ENCODE measurements at places on chromosomes 4 and X. TPM values are rescaled to one million over a fixed set of nuclear protein-coding genes. Genes with fewer than 3 reads are reported as not detected.

DNA sequence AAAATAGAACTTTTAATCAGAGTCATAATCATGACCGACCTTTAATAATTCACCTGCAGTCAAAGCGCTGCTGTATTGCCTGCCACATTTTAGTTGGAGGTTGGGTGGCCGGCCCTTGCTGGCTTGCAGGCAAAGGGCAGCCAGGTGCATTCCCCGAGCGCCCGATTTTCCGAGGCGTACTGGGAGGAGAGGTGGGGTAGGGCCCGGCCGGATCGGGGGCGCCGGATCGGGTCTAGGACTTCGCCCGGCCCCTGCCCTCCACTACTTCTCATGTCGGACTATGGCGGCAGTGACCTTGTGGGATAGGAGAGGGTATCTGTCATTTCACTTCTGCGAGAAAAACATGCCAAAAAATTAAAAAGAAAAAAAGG lies 2.5 kb upstream of the RS1 start:
- peak; percentile 33 for DNase-seq

DNA sequence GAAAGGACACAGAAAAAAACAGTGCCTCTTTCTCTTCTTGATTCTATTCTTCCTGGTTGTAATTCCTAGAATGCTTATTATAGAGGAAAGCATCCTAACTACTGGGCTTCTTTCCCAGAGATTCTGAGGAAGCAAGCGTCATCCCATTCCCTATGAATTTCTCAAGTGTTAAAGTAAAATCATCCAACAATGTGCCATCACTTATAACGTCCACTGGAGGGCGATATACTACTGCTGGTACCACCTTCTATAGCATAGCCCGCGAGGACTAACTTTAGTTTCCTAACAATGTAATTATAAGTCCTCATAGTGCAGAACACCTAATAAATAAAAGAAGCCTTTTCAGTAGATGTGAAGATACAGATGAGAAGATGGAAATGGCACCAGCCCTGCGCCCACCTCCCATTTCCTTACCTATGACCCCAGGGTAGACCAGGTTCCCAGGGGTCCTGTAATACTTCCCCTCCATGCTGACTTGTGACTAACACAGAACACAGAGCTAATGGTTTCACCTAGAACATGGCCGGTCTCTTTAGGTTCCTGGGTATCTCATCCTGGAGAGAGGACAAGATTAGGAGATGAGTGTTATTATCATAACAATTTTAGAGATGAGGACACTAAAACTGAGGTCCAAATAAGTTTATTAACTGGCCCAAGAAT lies 4.2 kb downstream of the CENPVL3 start:
- no peak for DNase-seq

DNA sequence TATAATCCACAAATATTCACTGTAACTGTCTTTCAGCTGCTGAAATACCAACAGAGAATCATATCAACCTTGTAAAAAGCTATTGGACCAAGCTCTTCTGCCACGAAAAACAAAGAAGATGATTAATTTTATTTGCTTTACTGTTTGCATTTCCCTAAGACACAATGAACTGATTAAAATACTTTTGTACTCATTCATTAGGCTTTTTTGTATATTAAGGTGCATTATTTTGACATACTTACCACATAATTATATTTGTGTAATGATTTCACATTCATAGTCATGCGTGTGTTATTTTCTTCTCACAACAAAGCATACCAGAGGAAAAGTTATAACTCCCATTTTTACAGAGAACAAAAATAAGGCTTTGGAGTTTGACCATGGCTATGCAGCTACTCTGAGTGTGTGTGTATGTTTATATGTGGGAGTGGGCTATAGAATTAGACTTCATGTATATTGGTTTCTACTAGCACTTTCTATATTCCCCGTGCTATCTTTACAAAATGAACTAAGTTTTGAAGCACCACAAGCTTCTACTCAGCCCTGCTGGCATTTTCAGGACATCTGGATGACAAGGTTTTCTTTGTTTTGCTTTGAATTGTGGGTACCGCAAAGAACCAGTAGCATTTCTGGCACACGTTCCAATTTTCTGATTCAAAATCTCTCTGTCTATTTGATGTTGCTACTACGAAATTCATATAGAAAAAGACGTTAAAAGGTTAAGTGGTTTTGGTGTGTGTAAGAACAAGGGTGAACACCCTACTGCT lies 11.0 kb upstream of the FGF5 start:
- DNase-seq = no peak

GRCh38 chr4:53592686-53593501 lies 1.6 kb upstream of the LNX1 start:
- no peak for DNase-seq

DNA sequence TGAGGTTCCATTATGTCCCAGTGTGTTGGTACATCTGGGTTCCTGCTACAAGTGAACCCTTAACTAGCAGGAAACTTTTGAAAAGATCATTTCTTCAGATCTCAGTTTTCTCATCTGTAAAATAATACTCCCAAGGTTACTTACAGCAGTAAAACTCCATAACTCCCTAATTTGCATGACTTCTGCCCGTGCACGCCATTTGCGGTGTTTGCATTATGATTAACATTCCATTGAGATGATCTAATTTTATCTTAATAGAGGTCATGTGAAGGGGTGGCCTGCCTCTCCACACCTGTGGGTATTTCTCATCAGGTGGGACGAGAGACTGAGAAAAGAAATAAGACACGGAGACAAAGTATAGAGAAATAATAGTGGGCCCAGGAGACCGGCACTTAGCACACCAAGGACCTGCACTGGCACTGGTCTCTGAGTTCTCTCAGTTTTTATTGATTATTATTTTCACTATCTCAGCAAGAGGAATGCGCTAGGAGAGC lies 219.8 kb downstream of the TLL1 start:
- no peak for DNase-seq

GRCh38 chrX:2500091-2500802 lies 529 bp downstream of the DHRSX start:
- DNase-seq = peak; percentile 47

DNA sequence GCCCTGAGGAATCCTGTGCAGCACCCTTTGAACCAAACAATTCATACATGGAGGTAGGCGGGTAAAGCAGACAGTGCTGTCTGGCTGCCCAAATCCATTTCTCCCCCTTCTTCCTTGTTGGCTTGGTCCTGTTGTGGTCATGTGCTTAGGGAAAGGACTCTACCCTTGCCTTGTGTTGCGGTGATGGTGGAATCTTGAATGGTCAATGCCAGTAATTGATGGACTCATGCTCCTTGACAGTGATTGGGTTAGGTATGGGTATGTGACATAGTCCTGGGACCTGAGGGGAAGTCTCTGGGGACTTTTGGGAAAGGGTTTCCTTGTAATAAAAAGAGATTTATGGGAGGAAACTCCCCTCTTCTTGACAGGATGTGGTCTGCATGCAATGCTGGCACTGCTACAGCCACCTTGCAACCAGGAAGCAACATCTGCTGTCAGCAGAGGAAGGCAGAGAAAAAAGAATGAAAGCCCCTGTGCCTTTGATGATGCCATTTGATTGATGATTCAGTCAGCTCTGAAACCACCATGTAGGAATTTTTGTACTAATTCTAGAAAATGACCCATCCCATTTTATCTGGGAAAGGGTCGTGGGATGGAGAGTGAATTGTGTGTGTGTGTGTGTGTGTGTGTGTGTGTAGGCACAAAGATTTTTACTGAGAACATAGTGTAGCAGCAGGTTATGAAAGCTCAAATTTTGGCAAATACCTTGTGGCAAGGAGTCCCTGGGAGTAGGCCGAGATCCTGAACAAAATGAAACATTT lies 30.0 kb upstream of the HUWE1 start:
- peak; percentile 74 for DNase-seq

DNA sequence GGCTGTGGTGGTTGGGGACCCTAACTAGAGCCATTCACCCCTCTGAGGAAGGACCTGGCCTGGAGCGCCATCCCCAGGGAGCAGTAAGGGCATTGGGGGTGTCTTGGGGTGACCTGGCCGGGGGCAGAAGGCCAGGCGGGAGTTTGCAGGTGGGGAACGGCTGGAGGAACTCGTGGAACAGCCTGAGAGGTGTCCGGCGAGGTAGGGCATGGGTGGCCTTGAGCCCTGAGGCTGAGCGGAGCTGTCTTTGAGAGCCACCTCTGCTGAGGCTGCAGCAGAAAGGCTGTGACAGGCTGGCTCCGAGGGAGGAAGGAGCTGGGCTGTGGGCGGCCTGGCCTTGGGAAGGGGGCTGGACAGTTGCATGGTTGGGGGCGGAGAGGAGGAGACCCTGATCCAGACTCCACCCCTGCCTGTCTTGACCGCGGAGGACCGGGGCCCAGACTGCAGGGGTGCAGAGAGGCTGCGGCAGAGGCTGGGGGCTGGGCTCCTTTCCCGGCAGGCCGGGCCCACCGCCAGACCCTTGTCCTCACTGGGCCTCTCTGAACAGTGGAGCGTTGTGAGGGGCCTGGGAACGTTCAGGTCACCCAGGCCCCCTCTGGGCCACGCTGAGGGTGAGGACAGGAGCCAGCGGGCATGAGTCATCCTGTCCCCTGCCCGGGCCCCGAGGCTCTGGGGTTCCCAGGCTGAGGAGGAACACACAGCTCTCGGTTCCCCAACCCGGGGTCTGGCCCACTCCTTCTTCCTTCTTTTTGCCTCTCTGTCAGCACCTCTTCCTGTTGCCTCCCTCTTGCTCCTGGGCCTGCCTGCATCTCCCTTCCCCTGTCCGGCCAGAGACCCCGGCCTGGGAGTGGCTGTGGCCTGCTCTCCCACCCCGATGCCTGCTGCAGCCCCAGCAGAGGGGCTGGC lies 8.1 kb downstream of the SH3BP2 start:
- peak; percentile 70 for DNase-seq

GRCh38 chrX:9091258-9091657 lies 57.3 kb upstream of the FAM9B start:
- DNase-seq = no peak

DNA sequence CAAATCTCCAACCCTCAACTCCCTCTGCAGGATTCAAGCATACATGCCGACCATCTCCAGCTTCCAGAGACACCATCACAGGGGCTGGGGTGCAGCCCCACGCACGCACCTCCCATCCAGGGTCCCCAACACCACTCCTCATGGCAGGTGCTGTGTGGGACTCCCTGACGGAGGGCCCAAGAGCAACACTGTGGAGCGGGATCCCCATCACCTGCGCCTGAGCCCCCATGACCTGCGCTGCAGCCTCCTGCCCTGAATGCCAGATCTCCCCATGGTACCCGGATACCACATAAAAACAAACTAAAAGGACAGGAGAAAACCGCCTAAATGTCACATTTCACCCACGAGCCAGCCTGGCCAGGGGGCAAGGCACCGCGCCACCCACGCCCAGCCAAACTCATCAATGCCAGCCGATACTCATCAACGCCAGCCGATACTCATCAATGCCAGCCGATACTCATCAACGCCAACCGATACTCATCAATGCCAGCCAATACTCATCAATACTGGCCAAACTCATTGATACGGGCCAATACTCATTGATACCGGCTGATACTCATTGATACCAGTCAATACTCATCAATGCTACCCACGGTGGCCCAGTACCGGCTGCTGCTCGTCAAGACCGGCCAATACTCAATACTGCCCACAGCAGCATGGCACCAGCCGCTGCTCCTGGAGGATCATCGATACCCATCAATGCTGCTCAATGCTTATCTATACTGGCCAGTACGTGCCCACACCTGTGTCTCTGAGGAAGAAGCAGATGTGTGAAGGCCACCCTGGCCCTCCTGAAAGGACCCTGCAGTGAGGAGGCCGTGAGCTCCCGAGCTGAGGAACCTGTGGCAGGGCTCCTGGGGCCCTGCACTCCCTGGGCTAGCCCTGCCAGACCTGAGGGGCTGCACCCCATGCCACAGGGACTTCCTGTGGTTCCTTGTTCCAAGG lies 6.2 kb downstream of the CTBP1 start:
- no peak for DNase-seq

GRCh38 chr4:139857021-139857420 lies 191.4 kb downstream of the MGST2 start:
- no peak for DNase-seq

DNA sequence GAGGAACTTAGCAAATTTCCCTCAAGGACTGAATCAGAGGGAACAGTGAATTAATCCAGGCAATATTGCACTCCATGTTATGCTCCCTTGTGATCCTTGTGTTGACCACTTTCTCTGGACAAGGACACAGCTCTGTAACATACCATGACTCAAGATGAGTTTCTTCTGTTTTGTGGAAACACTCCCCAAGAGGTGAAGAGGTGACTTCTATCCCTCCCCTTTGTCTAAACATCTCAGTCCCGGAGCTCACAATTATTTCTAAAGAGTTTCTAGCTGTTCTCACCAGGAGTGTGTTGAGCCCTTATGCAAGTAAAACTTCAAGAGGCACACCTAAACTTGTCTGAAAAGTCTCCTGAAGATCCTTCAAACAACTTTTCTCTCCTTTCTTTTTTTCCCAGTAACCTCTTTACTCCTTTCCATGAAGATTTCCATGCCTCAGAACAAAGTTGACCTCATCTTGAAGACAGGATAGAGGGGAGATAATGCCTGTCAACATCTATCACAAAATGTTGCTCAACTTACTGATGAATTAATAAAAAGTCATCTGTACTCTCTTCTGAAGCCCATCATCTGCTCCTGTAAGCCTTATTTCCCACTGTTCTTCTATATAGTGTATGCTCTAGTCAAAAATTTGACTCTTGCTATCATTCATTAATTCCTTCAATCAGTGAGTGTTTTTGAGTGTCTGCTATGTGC lies 429.1 kb downstream of the SPRY1 start:
- DNase-seq = no peak

DNA sequence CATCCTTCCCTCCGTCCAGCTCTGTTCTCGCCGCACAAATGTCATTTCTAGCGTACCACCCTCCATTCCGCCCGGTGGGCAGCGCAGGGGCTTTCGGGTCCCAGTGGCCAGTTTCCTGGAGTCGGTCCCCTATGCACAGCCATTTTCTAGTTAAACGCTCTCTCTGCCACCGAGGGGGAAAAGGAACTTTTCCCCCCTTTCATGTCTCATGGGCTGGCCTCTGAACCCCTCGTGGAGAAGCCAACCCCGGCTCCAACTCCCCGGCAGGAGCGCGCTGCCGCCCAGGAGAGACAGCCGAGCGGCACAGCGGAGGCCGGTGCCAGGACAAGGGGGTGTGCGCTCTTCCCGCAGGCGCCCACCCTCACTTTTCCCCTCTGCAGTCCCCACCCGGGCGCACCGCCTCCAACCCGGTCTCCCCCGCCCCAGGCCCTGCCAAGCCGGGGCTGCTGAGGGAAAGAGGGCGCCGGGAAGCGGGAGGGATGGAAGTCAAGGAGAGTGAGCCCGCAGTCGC lies 662 bp downstream of the APBB2 start:
- DNase-seq = peak; percentile 27

DNA sequence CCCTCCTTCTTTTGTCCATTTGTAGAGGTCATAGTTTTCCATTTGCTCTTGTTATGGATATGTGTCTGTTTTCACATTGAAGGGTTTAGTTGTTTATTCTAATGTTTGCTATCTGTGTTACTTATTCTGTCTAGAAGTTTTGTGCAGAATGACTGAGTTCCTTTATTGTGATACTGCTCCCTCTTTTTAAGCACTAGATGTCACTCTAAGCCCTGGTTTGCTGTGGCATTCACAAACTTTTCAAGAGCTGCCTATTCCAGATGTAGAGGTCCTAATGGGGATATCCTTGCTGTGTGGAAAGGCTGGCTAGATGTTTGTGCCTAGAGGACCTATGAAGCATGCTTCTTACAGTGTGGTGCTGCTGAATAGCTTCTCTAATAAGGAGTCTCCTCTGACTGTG lies 338.6 kb downstream of the SPIN4 start:
- no peak for DNase-seq

Gene HTN1
- total RNA-seq = not detected

Gene NPNT
- total RNA-seq = not detected

Gene MAGEB2
- not detected for total RNA-seq

Gene RNF212
- 5.6 TPM for total RNA-seq

Gene CCNQ
- total RNA-seq = 13.9 TPM

Gene PDCL2
- not detected for total RNA-seq

Gene TMEM35A
- not detected for total RNA-seq

Measured in activated CD4-positive, alpha-beta T cell treated with anti-CD3 and anti-CD28 coated beads for 36 hours (primary cell).